ENCODE measurements at places on chromosomes 13 and 19.

DNA sequence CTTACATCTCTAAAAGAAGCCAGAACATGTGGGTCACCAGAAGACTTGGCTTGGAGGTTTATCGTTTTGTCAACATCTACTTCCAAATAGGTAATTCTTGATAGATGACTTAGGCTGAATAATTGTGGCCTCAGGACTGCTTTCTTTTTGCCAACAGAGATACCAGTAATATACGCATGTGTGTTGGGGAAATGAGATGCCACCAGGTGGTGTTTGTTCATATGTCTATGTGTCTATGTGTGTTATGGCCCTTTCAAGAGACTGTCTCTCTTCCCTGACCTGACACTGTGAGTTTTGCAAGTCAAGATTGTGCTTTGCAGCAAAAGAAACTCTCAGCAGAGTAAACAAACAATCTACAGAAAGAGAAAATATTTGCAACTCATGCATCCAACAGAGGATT is 31.6 kb upstream of the METTL21C start:
- no peak for DNase-seq

DNA sequence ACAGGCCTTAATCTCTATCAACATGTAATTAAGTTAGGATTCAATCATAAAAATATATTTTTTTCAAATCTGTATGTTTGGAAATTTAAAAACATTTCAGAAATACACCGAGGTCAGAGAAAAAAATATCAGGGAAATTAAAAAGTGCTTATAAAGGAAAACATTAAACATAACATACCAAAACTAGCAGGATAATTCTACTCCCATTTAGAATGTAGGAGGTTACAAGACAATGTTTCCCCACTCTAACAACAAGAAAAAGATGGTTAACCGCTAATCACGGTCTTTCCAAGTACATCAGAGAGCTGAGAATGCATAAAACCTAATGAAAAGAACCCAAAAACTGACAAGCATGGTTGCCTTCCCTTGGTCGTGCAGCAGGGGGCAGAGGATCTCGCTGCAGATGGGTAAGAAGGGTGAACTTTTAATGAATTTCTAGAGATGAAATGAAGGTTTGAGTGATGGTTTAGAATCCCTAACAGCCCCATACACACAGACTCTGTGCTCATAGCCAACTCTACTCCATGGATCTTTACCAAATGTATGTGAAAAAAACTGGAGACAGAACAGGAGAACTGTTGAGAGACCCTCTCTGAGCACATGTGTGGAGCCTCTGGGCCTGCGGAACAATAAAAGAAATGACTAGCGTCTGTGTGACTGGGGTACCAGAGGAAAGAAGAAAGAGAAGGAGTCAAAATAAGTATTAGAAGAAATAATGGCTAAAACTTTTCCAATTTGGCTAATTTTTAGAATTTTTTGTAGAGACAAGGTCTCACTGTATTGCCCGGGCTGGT is 51.3 kb upstream of the LSM14A start:
- DNase-seq, result peak; percentile 23

DNA sequence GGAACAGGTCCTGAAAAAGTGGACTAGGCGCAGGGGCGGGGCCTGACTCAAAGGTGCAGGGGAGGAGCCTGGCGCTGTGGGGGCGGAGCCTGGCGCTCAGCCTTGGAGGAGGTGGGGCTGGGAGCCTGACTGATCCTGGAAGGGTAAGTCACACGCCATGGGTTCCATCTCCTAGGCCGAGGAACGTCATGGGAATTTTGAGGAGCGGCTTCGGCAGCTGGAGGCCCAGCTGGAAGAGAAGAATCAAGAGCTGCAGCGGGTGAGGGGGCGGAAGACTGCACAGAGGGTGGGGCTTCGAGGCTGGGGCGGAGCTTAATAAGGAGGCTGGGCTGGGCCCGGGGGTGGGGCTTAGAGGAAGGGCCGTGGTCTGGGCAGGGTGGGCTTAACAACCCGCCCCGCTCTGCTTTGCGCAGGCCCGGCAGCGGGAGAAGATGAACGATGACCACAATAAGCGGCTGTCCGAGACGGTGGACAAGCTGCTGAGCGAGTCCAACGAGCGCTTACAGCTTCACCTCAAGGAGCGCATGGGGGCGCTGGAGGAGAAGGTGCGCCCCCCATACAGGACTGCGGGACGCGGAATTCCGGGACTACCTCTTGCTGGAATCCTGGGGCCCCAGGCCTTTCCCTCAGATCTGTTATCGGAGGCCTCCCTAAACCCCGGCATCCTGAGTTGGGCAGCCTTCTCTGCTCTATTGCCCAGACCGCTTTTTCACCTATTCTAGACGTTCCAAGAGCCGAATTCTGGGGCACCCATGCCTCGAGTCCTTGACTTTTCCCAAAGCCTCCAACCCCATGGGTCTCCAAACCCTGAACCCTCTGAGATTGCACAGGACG is 14.5 kb downstream of the PPFIA3 start:
- peak; percentile 35 for DNase-seq

GRCh38 chr13:114161028-114161556 is 18.0 kb upstream of the CFAP97D2 start:
- DNase-seq, result no peak

DNA sequence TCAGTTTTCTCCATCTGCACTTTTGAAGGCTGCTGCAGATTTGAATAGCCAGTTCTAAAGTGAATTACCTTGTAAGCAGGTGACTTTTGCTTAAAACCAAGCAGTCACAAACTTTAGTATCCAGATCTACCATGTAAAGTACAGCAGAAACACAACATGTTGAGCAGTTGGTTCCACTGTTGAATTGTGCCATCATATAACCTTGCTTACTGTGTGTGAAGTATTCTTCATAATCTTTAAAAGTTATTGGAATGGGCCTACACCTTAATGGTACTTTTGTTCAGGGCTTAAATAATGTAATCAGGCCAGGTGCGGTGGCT is 23.2 kb upstream of the MTUS2 start:
- no peak for DNase-seq

- no peak for DNase-seq
These were observed 1.9 kb downstream of the GTPBP3 start for GRCh38 chr19:17339088-17339741.

DNA sequence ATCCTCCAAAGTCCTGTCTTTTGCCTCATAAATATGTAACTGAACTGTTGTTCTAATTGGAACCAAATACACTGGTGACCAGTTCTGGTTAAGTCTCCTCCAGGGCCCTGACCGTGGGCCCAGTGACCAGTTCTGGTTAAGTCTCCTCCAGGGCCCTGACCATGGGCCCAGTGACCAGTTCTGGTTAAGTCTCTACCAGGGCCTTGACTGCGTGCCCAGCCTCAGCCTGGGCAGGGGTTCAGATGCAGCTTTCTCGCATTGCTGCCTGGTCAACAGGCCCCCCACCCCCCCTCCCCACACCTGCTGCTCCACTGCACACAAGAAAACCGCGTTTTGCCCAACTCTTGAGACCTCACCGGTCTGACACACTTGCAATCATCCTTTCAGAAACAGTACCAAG is 3.8 kb upstream of the GRTP1 start:
- DNase-seq, result no peak

DNA sequence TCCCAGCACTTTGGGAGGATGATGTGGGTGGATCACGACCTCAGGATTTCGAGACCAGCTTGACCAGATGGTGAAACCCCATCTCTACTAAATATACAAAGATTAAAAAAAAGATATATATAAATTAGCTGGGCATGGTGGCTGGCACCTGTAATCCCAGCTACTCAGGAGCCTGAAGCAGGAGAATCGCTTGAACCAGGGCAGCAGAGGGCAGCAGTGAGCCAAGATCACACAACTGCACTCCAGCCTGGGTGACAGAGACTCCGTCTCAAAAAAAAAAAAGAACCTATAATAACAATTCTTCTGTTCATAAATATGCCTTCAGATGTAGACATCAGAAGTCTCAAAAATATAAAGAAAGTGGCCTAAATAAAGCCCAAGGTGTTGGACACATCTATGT is 7.6 kb downstream of the ZNF737 start:
- no peak for DNase-seq

- no peak for DNase-seq
These were observed 16.4 kb upstream of the UPF3A start for GRCh38 chr13:114264886-114265611.

- DNase-seq, result no peak
These were observed 25.7 kb downstream of the CRYL1 start for GRCh38 chr13:20499986-20500385.

DNA sequence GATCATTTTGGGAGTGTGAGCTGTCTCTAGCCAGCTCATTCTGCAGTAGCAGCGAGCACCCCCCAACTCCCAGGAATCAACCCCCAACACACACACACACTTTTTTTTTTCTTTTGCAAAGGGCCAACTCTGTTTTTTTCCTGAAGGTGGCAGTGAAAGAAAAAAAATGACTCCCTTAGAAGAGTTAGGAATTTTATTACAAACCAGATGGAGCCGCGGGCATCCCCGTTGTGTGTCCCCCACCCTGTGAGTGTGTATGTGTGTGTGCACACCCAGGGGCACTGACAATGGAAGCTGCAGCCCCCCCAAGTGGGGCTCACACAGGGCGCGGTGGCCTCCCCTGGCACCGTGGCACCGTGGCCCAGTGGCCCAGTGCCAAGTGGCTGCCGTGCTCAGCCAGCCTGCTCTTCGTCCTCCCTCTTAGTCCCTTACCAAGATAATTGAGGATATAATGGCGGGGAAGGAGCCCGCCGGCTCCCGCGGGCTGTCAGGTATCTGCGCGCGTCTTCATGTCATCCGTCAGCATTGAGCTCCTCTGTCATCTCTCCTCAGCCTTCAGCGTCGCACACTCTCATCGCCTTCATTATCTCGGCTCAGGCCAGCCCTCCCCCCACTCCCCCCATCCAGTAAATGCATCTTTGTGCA is 314.1 kb downstream of the ZNF536 start:
- no peak for DNase-seq

- DNase-seq, result no peak
These were observed 113.9 kb upstream of the IRS2 start for GRCh38 chr13:109900320-109900719.

DNA sequence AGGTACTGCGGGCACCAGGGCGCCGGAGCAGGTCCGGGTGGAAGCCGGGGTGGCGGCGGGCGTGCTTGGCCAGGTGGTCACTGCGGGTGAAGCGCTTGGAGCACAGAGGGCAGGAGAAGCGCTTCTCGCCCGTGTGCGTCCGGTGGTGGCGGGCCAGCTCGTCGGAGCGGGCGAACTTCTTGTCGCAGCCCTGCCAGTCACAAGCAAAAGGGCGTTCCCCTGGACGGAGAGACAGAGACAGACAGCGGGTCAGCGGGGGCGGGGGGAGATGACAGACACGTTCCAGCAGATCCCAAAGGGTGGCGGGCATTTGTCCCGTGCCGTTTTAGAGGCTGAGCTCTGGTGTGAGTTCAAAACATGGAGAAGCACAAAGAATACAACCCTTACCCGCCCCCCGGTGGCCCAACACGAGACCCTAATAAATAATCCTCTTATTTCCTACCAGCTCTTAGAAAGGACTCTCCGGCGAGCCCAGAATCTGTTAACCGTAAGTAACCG is 6.3 kb upstream of the REXO1 start:
- no peak for DNase-seq

DNA sequence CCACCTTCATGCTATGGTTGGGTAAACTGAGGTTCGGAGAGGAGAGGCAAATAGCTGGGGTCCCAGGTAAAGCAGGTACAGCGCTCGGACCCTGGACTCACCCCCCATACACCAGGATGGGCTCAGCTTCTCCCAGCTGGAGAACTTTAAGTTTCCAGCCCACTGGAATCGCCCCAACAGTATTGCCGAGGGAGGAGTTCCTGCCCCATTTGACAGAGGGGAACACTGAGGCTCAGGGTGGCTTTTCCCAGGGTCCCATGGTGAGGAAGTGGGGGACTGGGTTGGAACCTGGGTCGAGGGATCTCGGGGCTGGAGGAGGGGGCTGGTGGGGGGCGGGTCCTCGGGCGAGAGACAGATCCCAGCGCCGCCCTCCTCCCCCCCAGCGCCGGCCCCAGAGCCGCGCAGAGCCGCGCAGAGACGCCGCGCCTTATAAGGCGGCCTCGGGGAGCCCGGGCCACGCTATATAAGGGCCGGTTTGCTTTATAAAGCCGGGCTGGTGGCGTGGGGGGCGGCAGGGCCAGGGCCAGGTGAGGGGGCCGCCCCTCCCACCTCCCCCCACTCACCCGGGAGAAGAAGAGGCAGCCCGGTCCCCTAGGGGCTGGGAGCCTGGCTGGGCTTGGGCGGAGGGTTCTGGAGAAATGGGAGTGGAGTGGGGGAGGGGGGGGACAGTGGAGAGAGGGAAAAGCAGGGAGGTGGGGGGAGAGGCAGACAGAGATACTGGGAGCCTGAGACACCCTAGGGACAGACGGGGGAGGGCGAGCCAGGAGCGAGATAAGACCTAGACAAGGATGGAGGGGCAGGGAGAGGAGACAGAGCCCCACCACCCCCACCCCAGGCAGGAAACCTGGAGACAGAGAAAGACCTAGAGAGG is 1.1 kb downstream of the CNN1 start:
- no peak for DNase-seq

DNA sequence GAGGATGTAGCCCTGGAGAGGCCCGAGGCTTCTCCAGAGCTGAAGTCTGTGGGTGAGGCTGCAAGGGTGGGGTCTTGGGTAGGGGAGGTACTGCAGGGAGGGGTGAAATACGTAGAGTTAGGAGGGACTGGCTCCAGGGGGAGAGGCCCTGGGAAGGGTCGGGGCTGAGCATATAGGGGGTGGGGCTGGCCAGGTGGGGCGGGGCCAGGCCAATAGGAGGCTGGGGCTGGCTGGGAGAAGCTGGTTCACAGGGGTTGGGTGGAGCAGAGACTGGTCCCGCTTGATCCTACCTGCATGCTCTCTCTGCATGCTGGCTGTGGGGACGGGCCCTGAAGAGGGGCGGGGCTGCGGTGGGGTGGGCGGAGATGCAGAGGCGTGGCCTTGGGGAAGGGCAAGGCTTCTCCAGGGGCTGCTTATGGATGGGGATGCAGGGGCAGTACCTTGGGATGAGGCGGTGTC is 51.9 kb downstream of the CELF5 start:
- DNase-seq, result peak; percentile 21

DNA sequence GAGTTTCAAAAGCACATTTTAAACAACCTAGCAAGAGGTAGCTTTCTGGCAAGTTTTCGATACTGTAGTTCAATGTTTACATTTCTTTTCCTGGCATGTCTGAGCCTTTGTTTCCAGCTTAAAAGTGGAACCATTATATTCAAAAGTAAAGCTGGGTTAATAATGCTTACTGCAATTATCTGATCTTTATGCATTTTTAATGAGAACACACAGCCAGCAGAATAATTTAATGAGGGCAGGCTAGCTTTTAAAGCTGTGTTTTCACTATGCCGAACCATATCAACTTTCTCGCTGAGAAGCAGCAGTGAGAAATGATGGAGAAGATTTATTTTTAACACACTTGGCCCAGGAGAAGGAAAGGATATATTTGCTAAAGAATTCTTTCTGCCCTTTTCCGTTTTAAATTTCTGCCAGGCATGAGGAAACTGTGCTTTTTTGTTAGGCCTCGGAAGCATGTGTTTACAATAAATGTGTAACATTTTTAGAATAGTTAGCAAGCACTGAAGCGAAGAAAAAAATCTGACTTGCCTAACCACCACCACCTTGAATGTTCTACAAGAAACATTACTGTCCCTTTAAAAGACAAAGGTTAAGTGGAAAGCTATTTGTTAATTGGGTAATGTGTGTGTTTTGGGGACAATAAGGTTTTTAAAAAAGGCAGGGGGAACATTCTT is 1.0 kb downstream of the MBNL2 start:
- no peak for DNase-seq

- no peak for DNase-seq
These were observed 39.6 kb upstream of the FREM2 start for GRCh38 chr13:38647312-38647711.

GRCh38 chr19:54114340-54115108 is 933 bp downstream of the TFPT start:
- DNase-seq, result peak; percentile 33
